Body of pancreas (tissue), 4 donors: ENCODE measurements at places on chromosomes 12 and 14. TPM values are rescaled to one million over a fixed set of nuclear protein-coding genes. Genes with fewer than 3 reads are reported as not detected.
A peak's percentile ranks its signal among the peaks of the same experiment; 100 is the strongest.

DNA sequence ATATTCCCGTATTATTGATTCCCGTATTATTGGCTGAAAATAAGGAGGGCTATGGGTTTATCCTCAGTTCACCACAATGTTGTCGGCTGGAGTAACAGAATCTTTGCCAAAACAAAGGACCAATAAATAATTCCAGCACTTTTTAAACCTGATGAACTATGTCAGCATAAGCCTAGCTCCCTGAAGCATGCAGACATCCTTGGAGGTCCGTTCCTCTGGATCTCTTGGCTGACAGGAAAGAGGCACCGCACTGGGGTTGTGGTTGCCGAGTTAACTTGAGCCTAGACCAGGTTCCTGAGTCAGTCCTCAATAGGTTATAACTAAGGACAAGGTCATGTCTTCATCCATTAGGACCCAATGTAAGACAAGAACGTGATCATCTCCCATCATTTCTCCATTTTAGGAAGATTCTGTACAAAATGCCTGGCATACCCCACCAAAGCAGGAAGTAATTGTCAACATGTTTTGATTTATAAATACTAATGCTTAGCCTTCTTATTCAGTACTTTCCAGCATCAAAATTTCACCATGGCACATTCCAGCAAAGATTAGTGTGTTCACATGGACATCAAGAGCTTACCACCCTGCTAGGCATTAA, 36.6 kb downstream of the NID2 start:
- DNase-seq, result no peak

- no peak for DNase-seq
Measured at GRCh38 chr14:49982082-49982481, 89.2 kb downstream of the ARF6 start.

The TMTC2 gene
- 10.4 TPM for total RNA-seq

The RASSF9 gene
- total RNA-seq, result 4.4 TPM

The TBC1D30 gene
- total RNA-seq, result 68.7 TPM

GRCh38 chr12:27824126-27824842, 44.2 kb upstream of the MANSC4 start:
- DNase-seq, result no peak

DNA sequence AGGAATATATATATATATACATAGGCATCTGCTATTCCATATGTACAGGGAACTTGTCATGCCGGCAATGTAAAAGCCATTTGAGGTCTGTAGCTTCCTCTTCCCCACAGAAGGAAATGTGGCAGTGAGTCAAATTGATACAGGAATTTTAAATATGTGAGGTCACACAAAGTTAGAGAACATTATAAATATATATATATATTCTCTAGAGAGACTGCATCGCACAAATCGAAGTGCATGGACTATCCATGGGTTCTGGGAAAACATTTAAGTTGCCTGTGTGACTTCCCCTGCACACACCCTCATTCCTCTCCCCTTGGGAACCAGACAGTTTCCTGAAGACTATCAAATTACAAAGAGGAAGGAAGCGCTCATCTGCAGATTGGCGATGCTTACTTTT, 100.9 kb upstream of the CCDC91 start:
- no peak for DNase-seq

- DNase-seq, result no peak
Measured at GRCh38 chr12:108090932-108091678, 38.0 kb upstream of the WSCD2 start.

The KICS2 gene
- total RNA-seq, result 7.0 TPM

DNA sequence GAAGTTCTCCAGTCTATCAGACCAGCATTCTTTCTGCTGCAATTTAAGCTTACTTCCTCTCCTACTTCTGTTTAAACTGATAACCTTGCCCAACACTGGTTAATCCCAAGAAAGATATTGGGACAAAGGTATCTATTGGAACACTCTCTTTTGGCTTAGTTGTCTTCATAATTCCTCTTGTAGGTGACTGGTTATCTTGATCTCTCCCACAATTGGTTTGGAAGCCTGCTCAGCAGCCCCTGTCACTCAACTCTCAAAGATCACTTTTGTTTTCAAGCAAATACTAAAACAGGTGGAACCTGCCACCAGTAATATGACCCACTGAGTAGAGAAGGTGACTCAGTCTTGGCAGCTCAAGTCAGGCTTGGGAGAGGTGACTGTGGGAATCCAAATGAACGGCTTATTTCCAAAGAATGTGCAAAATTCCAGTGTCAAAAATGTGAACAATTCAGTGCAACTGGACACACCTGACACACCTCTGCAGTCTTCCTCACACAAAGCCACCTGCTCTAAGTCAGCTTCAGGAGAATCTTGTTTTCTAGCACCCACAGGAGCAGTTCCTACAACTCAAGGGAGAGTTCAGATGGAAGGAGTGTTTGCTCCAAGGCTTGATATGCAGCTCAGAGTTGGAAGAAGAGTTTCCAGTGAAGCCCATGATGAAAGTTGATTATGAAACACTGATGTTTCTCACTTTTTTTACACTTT, 83.2 kb upstream of the SLC38A2 start:
- DNase-seq, result peak; percentile 59

The MBD6 gene
- 22.7 TPM for total RNA-seq
